Metanephros (tissue), 2 donors: ENCODE measurements at places on chromosomes 11 and 22. TPM values are rescaled to one million over a fixed set of nuclear protein-coding genes. Genes with fewer than 3 reads are reported as not detected.

Gene EFCAB6
- 10.7 TPM for total RNA-seq

Gene MRGPRX3
- not detected for total RNA-seq

Gene RELA
- 35.4 TPM for total RNA-seq

Gene POGLUT3
- total RNA-seq, result 27.6 TPM

Gene SEPTIN3
- 1.5 TPM for total RNA-seq

Gene SSRP1
- 52.5 TPM for total RNA-seq

Gene GAL3ST1
- 27.3 TPM for total RNA-seq

Gene PLA2G3
- total RNA-seq, result not detected

Gene MRE11
- 22.6 TPM for total RNA-seq

Gene FAT3
- 26.1 TPM for total RNA-seq

Gene P2RY2
- 6.0 TPM for total RNA-seq

Gene TMEM45B
- total RNA-seq, result 17.3 TPM

Gene OR8G1
- not detected for total RNA-seq

Gene PHETA2
- total RNA-seq, result 8.6 TPM

Gene DTX4
- 25.5 TPM for total RNA-seq

Gene TIMP3
- 122 TPM for total RNA-seq

Gene GRM5
- 1.2 TPM for total RNA-seq

Gene GGT5
- total RNA-seq, result 12.1 TPM

Gene MS4A4E
- total RNA-seq, result 1.3 TPM

Gene HTR3B
- not detected for total RNA-seq

Gene MICAL2
- 22.2 TPM for total RNA-seq

Gene PKP3
- total RNA-seq, result 5.2 TPM

Gene LMNTD2
- total RNA-seq, result 2.3 TPM

Gene PKNOX2
- total RNA-seq, result 9.3 TPM

Gene ZNF215
- total RNA-seq, result 2.2 TPM

Gene ACR
- 0.18 TPM for total RNA-seq

Gene OR52N4
- total RNA-seq, result not detected
